ENCODE measurements at places on chromosomes 12 and 14.

DNA sequence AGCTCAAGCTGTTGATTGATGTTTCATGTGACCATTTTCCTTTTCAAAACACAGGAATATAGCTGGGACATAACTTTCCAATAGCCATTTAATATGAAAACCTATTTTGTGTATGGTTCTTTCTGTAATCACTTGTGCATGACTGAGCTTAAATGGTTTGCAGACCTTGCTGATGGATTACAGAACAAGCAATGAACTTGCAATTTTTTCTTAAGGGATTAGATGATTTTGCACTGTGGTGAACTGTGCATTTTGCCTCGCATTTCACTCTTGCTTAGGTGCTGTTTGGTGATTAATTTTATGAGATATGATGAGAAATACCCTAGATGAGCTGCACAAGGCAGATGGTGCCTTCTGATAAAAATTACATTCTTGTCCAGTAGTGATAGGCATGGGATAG lies 419.0 kb upstream of the FBXO33 start:
- DNase-seq: no peak

DNA sequence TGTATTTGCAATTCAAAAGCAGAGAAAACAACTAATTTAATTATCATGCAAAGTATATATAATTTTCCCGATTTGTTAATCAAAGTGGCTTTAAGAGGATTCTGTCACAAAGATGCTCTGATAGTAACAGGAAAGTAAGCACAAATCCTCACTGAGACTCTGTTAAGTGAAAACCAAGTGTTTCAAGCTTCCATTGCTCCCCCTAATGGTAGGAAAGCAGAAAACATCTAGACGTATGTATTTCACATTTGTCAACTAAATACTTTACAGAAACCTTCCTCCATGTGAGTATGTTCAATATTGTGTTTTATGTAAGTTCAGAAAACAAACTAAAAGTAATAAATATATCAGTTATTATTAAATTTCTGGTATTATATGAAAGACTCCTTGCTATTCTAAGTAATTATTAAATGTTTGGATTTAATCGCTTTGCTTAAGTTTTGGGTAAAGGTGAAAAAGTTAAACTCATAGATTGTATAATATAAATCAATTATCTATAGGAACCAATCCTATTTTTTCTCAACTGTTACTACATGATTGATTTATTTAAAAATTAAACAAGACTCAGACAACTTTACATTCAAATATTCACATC lies 1.5 kb upstream of the NTS start:
- DNase-seq: peak; percentile 4

DNA sequence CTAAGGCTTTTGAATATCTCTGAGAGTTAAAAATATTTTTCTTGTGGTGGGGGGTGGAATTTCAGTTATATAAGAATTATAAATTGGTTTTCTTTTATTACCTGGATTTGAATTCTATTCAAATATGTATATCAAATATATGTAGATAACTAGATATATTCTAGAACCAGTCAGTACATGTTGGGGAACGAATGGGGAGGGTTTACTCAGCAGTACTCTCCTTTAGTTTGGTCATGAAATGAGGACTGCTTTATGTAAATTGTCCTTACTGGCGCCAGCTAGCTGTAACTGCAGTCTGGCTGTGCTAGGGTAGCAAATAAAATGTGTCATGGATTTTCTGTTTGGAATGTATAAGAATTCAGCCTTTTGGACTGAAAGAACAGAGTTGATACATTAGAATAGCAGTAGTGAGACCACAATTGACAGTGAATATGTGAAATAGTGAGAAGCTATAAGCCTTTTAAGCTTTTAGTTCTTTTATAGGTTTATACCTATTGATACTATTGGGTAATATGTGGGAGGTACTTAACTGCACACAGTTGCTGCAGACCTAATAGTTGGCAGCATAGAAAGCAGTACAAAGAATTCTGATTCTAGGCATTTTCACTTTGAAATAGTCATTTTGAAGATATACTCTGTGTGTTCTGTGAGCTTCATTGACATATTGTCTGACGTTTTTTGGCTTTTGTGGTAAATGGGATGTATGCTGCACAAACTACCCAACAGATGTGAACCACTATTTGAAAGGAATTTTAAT lies 29.0 kb downstream of the ATF7IP start:
- no peak for DNase-seq

DNA sequence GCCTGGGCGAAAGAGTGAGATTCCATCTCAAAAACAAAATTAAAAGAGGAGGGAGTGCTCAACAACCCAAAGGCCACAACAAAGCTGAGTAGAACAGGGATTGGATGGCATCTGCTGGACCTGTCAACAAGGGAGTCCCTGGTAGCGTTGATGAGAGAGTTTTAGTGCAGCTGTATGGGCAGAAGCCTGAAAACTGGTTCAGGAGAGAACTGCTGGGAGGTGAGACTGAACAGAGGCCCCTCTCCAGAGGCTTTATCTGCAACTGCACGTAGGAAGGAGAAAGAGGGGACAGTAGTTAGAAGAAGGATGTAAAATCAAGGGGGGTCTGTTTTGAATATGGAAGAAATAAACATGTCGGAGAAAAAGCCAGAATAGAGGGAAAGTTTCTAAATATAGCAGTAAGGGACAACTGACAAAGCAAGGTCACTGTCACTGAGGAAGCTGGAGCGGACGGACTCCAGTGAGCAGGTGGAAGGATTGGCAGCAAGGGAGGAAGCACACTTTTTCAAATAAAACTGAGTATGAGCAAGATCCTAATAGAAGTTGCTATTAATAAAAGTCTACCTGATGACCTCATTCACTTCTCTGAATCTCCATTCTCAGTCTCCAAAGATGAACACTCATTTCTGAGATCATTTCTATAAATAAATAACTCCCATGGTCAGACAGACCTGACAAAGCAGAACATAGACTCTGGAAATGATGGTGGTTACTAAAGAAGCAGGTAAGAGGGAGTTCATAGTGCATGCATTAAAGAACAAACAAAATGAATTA lies 11.8 kb upstream of the ATF1 start:
- no peak for DNase-seq

DNA sequence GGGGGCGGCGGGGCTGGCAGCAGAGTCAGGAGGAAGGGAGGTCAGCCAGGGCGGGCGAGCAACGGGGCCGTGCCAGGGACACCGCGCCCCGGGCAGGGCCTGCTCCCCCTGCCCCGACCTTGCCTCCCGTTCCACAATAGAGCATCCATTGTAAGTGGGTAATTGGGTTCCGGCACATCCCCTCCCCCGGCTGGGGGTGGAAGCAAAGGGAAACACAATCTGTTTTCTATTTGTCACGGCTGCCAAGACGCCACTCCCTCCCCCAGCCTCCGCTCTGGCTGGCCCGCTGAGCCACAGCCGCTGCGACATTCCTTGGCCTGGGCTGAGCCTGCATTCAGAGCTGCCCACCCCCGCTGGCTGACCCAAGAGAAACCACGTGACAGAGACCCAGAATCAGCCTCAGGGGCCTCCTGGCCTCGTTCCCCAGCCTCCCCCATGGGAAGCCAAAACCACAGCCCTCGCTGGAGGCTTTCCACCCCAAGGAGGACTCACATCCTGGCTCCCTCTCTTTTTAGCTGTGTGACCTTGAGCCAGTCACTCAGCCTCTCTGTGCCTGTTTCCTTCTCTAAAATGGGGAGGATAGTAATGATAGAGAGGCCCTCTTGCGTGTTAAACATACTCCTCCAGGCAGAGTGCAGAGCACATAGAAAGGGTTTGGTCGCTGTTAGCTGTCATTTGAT lies 117.6 kb downstream of the SCARB1 start:
- peak; percentile 77 for DNase-seq

- DNase-seq: no peak
Measured at GRCh38 chr14:102663440-102663839, 71.0 kb downstream of the RCOR1 start.

GRCh38 chr12:102504871-102505270 lies 24.5 kb upstream of the IGF1 start:
- DNase-seq: no peak

DNA sequence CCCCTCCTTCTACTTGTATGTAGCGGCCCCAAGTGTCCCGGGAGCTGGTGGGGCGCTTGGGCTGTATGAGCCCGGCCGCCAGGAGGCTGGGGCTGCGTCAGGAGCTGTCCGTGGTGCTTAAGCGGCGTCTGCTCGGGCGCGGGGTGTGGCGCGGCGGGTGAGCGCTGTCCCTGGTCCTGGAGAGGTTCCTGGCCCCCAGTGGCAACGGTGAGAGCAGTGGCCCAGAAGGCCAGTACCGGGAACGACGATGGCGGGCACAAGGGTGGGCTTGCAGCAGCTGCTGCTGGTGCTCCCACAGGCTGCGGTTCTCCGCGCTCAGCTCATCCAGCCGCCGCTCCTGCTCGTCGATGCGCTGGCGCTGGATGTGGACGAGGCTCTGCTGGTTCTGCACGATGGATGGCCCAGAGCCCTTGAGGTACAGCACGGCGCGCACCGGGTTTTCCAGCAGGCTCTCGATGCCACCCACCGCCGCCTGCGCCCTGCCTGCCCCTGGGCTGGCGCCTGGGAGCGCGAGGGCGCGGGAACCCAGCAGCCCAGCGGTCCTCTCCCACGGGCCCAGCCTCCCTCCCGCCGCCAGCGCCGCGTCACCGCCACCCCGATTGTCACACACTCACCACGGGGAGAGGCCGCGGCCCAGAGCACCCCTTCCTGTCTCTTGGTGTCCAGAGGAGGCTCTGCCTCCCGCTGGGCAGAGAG lies 41.9 kb upstream of the FKBP4 start:
- peak; percentile 17 for DNase-seq

- DNase-seq: no peak
Measured at GRCh38 chr12:131482199-131482598, 228.7 kb upstream of the SFSWAP start.

- DNase-seq: peak; percentile 65
Measured at GRCh38 chr14:73741386-73741875, 27.2 kb upstream of the PNMA1 start.

DNA sequence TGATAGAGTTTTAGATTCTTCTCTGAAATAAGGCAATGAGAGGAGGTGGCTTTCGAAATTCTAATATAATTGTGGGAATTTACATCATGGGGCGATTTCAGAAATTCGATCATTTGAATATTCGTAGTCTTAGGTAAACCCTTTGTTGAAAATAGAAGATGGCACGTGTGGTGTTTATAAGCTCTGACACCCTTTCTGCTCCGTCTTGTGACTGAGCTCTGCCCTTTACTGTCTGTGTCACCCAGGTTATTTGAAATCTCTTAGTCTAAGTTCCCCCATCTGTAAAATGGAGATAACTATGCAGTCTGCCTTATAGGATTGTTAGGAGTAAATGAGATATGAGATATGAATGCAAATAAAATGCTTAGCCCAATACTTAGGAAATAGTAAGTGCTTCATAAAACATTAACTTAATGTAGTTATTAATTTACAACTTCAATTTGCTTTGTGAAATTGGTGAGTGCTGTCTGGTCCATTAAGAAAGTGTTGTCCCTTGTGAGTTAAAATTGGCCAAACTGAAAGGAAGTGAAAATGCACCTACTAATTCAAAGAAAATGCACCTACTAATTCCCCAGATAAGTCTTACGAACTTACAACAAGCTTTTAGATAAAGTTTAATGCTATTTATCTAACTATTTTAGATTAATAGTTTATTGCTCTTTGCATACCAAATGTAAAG lies 1.5 kb downstream of the BMAL2 start:
- no peak for DNase-seq

DNA sequence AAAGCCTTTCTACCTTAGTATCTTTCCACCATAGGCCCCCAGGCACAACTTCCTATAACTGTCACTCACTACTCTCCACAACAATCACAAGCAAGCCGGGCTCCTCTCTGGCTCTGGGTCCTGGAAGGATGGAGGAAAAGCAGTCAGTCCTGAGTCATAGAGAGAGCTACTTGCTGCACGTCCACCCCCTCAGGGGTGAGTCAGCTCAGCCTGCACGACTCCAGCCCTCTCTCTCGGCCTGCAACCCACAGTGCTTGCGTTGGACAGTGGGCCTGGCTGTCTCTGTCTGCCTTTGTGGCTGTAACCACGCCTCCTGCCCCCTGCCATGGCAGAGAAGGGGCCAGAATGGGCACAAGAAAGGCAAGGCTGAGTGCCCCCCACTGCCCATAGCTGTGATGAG lies 154.1 kb upstream of the FKBP4 start:
- DNase-seq: peak; percentile 28

- no peak for DNase-seq
Measured at GRCh38 chr12:116390401-116391335, 113.2 kb upstream of the MED13L start.

- DNase-seq: no peak
Measured at GRCh38 chr14:64841772-64842750, 37.6 kb downstream of the SPTB start.

GRCh38 chr12:120453977-120454376 lies 7.7 kb downstream of the GATC start:
- DNase-seq: no peak

DNA sequence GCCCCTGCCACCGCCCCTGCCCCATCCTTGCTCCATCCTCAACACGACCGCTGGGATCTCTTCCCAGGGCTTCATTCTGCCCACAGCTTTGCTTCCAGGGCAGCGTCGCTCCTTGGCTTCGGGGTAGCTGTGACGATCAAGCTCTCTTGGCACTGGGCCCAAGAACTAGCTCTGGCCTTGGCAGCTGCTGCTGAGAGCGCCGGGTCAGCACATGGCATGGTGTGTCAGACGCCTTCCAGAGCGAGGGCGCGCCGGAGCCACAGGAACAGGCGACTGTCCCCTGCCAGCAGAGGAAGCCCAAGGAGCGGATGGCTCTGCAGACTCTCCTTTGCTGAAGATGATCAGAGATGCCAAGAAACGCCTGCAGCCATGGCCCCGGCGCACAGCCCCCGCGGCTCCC lies 15.9 kb downstream of the RAB35 start:
- peak; percentile 78 for DNase-seq

DNA sequence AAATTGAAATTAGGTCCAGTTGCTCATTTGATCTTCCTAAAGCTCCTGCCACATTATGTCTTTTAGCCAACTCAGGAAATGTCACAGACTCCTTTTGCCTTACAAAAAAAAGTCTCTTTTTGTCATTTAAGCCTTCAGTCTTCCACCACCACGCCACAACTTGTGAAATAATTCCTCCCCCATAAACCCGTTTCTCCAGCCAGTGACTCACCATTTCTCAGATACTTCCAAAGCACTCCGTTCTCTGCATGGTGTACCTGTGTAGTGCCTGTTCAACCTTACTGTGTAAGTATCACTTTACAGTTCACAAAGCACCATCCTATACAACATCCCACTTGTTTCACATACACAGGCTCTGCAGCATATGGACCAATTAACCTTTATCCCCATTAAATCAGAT lies 139.5 kb upstream of the AEBP2 start:
- peak; percentile 7 for DNase-seq

- DNase-seq: no peak
Measured at GRCh38 chr12:57539-57938, 9.0 kb upstream of the IQSEC3 start.

DNA sequence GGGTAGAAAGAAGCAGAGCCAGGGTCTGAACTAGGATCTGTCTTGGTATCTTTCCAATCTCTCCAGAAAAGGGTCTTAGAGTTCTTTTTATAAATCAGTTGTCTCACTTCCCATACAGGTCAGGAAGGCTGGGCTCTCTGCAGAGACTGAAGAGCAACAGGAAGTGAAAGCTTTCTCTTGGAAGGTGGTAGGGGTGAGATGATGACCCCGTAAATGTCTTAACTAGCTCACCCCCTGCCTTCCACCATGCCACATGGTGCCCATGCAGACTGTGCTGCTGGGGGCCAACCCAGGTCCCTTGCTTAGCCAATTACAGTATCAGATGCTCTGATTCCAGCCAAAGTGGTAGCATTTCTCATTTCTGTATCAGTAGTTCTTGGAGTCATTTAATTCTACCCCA lies 17.6 kb upstream of the RASSF8 start:
- no peak for DNase-seq
